ENCODE measurements at places on chromosomes 4 and X. TPM values are rescaled to one million over a fixed set of nuclear protein-coding genes. Genes with fewer than 3 reads are reported as not detected.

- DNase-seq, result no peak
Observed at GRCh38 chr4:168485156-168485910, 5.0 kb upstream of the DDX60L start.

GRCh38 chr4:163665521-163666331 lies 171.2 kb downstream of the TMA16 start:
- DNase-seq, result no peak

GRCh38 chrX:15496824-15497223 lies 3.7 kb upstream of the PIR start:
- DNase-seq, result no peak

The SETD7 gene
- total RNA-seq, result 41.6 TPM

The NOP14 gene
- total RNA-seq, result 67.3 TPM

The PDCL2 gene
- 0.47 TPM for total RNA-seq
